Trophoblast cell (in vitro differentiated cells and primary cell): ENCODE measurements at places on chromosomes 13 and 19.

- no peak for DNase-seq
These were observed 55.8 kb upstream of the NBEA start for GRCh38 chr13:34886121-34886875.

GRCh38 chr13:110885966-110886869 is 28.7 kb downstream of the ANKRD10 start:
- no peak for DNase-seq

GRCh38 chr13:30722361-30722760 is 13.0 kb upstream of the ALOX5AP start:
- DNase-seq, result no peak

DNA sequence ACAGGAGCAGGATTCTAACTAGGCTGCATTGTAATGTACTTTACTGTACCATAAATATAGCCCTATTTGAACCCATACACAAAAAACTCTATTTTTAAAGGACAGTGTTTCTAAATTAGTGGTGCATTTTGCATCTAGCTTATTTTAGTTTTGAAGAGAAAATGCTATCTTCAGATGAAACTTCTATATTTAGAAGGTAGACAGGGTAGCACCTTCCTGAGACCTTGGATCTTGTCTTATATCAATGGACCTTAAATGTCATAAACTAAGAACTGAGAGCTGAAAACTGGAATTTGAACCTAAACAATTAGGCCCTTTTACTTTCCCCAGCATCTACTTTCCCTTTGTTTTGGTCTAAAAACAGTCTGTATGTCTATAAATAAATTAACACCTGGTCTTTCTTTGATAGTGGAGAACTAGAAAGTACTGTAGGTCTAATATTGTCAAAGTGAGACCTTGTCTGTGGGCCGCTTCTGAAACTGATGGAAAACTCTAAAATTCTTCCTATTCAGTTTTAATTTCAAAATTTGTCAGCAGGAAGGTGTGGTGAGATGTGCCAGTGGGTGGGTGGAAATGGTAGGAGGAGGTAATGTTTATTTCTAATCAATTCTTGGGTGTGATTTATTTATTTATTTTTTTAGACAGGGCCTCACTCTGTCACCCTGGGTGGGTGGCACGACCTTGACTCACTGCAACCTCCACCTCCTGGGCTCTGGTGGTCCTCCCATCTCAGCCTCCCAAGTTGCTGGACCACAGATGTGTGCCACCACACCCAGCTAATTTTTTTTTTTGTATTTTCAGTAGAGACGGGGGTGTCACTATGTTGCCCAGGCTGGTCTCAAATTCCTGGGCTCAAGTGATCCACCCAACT is 10.1 kb downstream of the COG3 start:
- DNase-seq, result no peak

GRCh38 chr19:1861599-1862031 is 1.8 kb downstream of the KLF16 start:
- DNase-seq, result peak; percentile 44

DNA sequence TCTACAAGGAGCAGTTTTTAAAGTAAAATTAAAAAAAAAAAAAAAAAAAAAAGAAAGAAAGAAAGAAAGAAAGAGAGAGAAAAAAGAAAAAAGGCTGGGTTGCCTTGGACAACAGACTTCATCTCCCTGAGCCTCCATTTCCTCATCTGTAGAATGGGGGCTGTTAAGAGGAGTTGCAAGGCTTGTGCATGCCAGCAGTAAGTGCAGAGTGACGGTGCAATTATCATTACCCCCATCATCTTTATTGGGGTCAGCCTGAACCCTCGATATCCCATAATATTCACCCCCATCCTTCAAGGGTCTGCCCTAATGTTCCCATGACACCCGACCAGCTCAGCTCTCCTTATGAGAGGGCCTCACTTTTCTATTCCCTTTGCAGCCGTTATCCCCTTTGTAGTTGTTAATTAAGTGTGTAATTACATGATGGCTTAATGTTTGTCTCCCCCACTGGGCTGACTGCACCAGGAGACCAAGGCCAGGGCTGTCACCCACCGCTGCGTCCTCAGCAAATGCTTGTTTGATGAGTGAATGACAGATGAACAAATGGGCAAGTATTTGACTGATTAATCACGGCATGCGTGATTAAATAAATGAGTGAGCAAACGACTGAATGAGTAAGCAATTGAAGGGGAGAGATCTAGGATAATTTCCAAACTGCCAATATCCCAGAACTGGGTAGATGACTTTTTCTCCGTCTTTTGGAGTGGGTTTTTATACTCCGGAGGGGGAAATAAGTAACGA is 10.1 kb downstream of the FOSB start:
- peak; percentile 94 for DNase-seq

GRCh38 chr13:113949546-113949945 is 24.3 kb downstream of the C13orf46 start:
- DNase-seq, result no peak

DNA sequence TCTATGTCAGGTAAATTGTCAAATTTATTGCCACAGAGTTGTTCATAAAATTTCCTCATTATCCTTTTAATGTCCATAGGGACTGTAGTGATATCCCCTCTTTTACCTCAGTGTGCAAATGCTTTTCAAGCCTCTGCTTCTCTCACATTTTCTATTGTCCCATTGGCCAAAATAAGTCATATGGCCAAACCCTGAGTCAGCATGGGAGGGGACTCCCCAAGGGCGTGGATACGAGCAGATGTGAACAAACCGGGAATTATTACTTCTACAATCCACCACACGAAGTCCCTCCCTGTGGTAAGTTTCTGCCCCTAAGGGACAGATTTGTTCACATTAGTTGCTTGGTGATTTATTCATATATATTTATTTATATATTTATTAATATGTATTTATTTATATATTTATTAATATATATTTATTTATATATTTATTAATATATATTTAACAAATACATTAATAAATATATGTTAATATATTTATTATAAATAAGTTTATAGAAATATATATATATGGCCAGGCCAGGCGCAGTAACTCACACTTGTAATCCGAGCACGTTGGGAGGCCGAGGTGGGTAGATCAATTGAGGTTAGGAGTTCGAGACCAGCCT is 20.1 kb upstream of the CAMSAP3 start:
- no peak for DNase-seq

DNA sequence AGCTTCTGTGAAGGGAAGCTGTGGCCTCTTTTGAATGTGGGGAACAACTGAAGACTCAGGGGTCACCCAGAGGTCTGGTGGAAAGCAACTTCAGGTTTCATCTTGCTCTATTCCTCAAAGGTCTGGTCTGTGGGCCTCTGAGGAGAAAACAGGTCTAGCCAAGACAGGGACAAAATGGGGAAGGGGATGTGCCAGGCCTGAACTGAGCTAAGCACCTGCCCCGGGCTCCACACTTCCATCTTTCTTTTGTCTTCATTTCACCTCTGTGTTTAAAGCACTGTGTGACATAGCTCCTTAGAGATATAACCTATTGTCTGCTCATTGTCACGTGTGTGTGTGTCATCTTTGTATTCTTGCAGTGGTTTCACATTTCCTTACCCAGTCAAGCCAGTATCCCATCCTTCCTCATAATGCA is 19.9 kb upstream of the GDF15 start:
- peak; percentile 48 for DNase-seq

GRCh38 chr19:55681131-55682092 is 6.4 kb downstream of the EPN1 start:
- DNase-seq, result no peak

DNA sequence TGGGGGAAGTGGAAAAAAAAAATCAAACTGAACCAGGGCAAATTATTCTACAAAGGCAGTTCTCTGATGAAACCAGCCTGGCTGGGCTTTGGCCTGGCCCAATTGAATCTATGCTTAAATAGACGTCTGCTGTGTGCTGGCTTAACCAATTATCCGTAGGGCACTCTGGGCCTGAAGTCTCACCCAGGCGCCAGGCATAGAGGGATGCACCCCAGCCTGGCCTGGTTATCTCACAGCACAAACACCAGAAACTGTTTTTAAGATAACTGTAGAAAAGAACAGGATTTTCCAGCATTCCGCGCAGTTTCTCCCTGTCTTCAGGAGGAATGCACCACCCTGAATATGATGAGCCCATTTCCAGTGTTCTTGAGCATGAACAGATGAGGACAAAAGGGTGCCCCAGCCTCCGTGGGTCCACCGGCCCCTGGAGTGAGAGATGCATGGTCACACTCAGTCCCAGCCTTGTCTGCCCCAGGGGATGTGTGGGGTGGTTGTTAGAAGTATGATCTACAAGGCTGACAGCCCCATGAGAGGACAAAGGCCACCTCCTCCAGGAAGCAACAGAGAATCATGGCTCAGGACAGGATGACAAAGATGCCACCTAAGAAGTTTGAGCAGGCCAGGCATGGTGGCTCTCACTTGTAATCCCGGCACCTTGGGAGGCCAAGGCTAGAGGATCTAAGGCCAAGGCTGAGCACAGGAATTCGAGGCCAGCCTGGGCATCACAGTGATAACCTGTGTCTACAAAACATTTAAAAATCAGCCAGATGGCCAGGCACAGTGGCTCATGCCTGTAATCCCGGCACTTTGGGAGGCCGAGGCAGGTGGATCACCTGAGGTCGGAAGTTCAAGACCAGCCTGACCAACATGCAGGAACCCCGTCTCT is 50.2 kb downstream of the PEPD start:
- DNase-seq, result no peak

GRCh38 chr13:84400706-84401105 is 518.4 kb upstream of the SLITRK1 start:
- no peak for DNase-seq

DNA sequence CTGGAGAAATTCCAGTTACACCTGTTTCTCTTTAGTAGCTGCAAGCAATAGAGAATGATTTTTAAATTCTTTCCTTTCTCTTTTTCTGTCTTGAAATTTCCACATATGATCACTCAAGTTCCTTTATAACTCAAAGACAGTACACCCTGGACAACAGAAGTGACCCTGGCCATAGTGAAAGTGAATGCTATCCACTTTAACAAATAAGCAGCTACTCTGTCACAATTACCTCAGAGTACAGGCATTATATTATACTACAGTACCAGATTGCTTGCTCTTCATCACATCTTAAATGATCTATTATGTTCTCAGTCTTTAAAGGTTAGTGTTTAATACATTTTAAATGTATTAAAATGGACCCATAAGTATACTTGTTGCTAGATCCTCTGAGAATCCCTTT is 136.2 kb downstream of the KLF12 start:
- DNase-seq, result no peak

- DNase-seq, result no peak
These were observed 24.5 kb downstream of the RDH8 start for GRCh38 chr19:10037809-10038208.

DNA sequence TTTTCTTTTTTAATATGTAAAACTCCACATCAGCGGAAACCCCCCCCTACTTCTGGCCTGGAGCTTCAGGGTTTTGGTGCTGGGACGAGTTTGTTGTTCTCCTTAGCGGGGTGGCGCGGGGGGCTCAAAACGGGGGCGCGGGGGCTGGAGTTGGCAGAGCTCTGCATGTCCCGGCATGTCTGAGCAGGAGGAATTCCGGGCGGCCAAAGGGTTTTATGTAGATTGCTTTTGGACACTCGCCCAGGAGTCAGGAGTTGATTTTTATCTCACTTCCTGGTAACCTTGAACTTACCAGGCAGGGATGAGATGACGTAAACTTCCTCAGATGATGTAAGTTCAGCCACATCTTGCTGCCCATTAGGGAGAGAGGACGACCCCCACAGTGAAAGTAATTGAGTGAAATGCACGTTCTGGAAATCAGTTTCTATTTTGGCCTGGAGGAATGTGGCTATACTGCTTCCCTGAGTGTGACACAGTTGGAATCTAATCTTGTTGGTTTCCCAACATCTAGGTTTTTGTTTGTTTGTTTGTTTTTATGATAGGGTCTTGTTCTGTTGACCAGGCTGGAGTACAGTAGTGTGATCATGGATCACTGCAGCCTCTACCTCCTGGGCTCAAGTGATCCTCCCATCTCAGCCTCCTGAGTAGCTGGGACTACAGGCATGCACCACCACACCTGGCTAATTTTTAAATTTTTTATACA is 21.0 kb upstream of the GDF15 start:
- peak; percentile 90 for DNase-seq

DNA sequence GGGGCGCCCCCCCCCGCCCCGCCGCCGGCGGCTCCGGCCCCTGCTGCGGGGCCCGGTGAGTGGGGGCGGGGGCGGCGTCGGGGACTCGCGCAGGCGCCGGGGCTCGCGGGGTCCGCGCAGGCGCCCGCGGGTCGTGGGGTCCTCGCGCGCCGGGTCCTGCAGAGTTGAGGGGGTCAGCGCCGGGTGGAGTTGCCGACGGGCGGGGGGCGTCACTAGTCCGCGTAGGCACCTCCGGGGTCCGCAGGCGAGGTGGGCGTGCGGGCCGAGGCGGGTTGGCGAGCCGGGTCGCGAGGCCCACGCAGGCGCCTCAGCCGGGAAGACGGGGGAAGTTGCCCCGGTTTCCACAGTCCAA is 365 bp downstream of the PPP6R1 start:
- DNase-seq, result no peak

- no peak for DNase-seq
These were observed 51.3 kb upstream of the GAS6 start for GRCh38 chr13:113915012-113915763.

DNA sequence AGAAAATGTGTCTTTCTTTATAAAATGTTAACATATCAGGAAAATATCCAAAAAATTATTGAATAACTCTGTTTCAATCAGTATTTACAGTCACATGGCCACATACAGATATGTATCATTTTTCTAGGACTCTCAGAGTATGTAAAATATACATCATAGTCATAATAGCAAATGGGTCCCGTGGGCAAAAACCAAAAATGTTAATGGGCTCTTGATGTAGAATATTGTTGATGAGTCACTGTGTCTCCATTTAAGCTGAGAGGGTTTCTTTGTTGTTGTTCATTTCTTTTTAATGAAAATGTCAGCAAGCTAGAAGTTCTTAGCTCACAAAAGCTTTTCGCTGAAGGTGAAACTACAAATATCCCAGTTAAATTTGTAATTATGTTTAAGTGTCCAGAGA is 1713.1 kb upstream of the PCDH20 start:
- no peak for DNase-seq

GRCh38 chr19:48174445-48175030 is 4.1 kb downstream of the ZSWIM9 start:
- no peak for DNase-seq
